ENCODE measurements at places on chromosomes 7 and 10.

GRCh38 chr10:130546841-130547240, 410.6 kb downstream of the GLRX3 start:
- no peak for DNase-seq

DNA sequence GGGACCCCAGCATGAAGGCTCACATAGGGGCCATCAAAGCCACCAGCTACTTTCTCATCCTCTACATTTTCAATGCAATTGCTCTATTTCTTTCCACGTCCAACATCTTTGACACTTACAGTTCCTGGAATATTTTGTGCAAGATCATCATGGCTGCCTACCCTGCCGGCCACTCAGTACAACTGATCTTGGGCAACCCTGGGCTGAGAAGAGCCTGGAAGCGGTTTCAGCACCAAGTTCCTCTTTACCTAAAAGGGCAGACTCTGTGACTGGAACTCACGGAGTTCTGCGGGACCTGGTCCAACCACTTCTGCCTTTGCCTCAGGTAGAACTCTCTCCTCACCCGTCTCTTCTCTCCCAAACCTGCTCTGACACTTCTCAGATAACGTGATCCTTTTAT, 945 bp downstream of the TAS2R40 start:
- DNase-seq: no peak

- no peak for DNase-seq
These were observed 52.8 kb downstream of the LSMEM1 start for GRCh38 chr7:112533591-112533990.

GRCh38 chr10:1074052-1074747, 18.0 kb downstream of the WDR37 start:
- DNase-seq: no peak

GRCh38 chr10:36440539-36440938, 684.9 kb upstream of the ANKRD30A start:
- no peak for DNase-seq

GRCh38 chr10:65670087-65670486, 1255.7 kb upstream of the LRRTM3 start:
- DNase-seq: no peak

DNA sequence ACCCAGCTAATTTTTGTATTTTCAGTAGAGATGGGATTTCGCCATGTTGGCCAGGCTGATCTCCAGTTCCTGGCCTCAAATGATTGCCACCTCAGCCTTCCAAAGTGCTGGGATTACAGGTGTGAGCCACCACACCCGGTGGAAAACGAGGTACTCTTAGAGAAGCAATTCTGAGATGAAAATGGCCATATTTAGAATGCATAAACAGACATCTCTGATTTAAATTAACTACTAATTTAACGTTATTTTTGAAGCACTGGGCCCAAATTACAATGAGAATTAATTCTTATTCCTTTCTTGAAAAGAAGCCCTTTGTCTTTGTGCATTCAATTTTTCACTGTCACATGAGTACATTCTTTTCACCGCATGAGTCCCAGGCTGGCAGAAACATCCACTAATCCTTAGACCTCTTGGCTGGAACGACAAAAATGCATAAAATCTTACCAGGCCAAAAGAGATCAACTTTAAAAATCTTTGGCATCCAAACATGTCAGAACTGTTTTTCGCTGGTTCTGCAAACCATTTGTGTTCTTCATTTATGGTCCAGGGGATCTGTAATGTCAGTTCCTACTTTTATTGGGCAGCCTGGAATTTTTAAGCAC, 60.1 kb upstream of the CAPZA2 start:
- no peak for DNase-seq

GRCh38 chr7:26348234-26348851, 56.7 kb downstream of the SNX10 start:
- no peak for DNase-seq

DNA sequence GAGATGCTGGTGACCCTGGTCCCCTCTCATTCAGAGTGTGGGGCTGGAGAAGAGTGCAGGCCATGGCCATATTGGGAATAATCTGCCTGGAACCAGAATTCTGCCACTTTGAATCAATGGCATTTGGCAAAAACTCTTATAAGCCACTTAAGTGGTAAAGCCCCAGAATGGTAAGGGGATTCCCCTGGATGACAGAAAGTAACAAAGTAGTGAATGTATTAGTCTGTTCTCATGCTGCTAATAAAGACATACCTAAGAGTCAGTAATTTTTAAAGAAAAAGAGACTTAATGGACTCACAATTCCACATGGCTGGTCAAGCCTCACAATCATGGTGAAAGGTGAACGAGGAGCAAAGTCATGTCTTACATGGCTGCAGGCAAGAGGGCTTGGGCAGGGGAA, 248.6 kb downstream of the SH2D4B start:
- no peak for DNase-seq

DNA sequence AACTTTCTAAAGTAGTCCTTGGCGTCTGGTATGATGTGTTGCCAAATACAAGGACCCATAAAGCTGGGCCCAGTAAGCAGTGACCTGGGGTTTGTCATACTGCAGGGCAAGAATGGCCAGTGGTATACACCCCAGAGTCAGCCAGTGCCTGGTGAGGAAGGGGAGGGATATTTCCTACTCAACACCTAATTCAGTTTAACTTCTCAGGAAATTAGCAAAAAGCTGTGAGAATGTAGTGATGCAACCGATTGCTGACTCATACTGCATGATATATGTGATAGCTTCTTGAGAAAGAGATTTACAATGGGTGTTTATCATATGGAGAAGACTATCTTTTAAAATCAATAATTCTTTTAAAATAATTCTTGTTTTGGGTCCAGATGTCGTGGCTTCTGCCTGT, 889.3 kb upstream of the CELF2 start:
- no peak for DNase-seq

DNA sequence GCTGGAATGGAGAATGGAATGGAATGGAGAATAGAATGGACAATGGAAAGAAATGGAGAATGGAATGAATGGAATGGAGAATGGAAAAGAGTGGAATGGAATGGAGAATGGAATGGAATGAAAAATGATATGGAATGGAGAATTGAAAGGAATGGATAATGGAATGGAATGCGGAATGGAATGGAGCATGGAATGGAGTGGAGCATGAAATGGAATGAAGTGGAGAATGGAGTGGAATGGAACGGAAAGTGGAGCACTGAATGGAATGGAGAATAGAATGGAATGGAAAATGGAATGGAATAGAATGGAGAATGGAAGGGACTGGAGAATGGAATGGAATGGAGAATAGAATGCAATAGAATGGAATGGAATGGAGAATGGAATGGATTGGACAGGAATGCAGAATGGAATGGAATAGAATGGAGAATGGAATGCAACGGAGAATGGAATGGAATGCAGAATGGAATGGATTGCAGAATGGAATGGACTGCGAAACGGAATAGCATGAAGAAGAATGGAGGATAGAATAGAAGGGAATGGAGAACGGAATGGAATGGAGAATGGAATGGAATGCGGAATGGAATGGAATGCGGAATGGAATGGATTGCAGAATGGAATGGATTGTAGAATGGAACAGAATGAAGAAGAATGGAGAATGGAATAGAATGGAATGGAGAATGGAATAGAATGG, 89.4 kb downstream of the NSUN6 start:
- no peak for DNase-seq

GRCh38 chr7:55140941-55141278, 122.1 kb downstream of the EGFR start:
- DNase-seq: no peak

Data from T-helper 1 cell (primary cell).